ENCODE measurements at places on chromosomes 13 and 19. TPM values are rescaled to one million over a fixed set of nuclear protein-coding genes. Genes with fewer than 3 reads are reported as not detected.

GRCh38 chr13:112783135-112783977 is 93.5 kb downstream of the ATP11A start:
- peak; percentile 77 for DNase-seq

DNA sequence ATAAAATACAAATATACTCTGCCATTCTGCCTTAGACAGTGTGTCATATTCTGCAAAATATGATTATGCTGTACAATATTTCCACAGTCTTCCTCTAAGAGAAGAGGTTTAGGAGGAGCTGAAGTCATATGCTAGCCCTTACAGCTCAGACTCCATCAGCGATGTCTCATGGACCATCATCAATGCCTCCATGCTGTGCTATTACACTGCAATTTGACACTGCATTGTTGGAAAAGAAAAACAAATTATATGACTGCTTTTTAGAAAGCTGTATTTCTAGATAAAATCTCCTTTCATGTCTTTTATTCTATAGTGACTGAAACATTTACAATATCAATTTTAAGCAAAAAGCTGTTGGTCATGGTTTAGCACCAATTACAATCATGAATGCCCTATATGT is 1089.4 kb upstream of the MIR17HG start:
- no peak for DNase-seq

DNA sequence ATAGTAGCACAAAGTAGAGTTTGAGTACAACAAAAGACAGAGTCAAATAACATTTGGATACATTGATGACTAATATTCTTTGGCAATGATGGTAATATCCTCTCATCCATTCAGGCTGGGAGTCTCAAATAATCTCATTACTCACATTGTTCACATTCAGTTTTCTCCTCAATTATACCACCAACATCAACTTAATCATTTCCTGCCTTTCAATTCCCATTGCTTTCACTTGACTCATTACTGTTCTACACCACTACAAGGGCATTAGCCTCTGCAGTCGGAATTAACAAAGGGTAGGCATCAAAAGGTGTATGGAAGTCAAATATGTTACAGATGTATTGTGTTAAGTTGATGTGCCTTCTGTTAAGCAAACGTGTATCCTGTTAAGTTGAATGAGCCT is 518.4 kb upstream of the SLITRK1 start:
- DNase-seq, result peak; percentile 86

DNA sequence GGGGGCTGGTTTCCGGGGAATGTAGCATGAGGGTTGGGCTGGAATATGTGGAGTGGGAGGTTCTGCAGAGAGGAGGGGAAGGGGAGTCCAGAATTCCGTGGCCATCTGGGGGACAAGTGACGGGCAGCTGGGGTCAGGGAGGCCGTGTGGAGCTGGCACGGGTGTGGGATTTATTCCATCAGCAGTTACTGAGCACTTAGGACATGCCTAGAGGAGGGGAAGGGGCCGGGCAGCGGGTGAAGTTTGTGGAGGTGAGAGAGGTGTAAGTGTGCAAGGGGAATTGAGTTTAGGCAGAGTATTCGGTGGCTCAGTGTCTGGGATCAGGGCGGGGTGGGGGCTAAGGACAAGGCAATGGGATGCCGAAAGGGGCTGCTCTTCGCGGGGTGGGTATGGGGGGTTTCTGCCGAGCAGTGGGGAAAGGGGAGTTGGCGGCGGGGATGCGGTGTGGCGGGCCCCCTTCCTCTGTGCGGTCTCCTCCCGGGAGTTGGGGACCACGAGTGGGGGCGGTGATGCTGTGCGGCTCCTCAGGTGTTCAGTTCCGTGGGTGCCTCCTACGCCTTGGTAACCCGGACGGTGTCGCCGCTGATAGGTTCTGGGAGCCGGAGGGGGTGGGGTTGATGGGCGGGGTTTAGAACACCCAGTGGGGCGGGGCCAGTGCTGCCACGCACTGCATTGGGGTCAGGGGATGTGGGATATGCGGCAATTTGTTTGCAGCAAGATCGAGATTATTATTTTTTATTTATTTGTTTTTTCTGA is 5.4 kb downstream of the CCDC61 start:
- DNase-seq, result no peak

DNA sequence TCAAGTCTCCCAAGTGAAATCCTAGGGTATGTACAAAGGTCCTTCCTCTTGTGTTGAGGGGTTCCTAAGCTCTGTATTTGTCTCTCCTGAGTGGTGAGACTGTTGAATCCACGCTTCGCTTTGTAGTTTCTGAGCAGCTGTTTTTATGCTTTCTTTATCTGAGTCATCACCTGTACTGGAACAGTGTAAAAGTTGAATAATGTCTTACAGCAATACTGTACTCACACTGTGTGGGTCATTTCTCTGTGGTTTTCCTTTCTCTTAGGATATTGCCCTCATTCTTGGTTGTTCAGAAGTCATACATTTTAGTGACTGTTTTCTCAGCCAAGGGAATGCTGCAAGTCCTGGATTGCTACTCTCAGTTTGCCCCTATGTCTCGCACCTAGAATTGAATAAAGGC is 1596.6 kb downstream of the SLITRK5 start:
- DNase-seq, result no peak

DNA sequence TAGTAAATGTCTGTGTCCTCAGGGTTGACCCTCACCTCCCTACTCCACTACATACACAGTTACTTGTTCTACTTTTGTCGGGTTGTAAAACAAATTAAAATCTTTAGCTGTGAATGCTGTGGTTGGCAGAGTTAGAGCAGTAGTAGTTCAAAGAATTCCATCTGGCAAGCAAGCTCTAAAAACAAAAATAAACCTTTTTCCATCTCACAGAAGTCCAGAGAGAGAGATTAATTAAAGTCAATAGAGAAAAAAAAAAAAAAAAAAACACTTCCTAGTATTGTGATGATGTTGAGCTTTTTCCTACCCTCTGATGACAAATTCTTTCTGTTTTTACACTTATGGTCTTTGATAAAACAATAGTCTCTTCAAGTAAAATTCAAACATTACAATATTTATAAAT is 338.4 kb downstream of the PCDH17 start:
- no peak for DNase-seq

DNA sequence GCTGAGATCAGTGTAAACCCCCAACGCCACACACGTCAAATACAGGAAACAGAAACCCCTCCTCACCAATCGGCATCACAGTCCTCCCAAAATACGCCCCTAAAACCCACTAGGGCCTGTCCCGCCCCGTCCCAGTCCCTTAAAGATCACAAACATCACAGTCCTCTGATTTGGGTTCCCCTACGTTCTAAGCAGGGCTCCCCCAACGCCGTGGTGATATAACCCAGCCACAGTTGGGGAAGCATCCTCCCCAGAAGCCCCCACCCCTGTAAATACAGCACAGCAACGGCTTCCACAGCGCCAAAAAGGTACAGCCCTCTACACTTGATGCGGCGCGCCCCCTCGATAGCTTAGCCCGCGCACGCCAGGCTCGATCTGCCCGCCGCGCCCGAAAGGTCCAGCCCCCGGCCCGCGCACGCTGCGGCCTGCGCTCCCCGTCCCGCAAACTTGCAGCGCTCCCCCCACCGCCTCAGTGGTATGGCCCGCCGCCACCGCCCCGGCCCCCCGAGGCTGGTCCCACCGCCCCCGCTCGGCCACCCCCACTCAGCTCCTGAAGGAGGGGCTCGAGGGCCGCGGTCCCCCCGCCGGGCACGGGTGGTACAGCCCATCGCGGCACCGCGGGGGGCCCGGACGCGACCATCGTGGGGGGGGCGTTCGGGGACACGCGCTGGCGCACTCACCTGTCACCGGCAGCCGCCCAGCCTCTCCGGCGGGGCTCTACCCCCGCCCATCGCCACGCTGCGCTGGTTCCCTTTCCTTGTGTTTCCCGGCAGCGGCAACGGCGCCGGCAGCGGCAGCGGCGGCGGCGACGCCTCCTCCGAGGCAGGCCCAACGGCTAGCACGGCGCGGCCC is at the start of gene AKT2:
TSS of gene AKT2 (minus strand) at position 845 of the 852 bp plus-strand sequence. CDS start 20,078 bp downstream, outside the sequence.
- peak; percentile 38 for DNase-seq

GRCh38 chr13:25860862-25861261 is 191.0 kb downstream of the SHISA2 start:
- DNase-seq, result peak; percentile 2

DNA sequence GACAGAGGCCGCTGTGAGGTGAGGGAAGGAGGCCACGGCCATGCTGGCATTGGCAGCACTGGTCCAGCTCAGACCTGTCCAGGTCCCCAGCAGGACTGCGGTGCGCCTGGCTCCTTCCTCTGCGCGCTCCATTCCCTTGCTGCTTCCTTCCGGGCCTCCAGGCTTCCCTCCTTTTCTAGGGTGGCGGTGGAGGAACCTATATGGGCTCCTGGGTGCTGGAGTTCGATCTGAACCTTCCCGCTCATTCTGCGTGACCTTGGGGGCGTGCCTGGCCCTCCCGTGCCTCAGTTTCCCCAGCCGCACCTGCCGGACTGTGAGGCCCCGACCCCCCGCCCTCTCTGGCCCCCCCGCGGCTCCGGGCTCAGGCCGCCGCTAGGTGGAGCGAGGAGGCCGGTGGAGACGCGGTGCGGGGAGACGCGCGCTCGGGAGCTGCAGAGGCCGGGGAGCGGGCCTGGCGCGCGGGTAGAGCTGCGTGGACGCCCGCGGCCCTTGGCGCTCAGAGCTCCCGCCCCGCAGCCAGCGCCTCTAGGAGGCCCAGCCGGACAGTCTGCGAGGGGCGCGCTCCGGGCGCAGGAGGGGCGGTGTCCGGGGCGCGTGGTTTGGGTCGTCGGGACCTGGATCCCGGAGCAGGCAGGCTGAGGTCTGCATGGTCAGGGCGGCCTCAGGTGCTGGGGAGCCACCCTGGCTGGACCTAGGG is 29.9 kb downstream of the EFNA2 start:
- peak; percentile 37 for DNase-seq

DNA sequence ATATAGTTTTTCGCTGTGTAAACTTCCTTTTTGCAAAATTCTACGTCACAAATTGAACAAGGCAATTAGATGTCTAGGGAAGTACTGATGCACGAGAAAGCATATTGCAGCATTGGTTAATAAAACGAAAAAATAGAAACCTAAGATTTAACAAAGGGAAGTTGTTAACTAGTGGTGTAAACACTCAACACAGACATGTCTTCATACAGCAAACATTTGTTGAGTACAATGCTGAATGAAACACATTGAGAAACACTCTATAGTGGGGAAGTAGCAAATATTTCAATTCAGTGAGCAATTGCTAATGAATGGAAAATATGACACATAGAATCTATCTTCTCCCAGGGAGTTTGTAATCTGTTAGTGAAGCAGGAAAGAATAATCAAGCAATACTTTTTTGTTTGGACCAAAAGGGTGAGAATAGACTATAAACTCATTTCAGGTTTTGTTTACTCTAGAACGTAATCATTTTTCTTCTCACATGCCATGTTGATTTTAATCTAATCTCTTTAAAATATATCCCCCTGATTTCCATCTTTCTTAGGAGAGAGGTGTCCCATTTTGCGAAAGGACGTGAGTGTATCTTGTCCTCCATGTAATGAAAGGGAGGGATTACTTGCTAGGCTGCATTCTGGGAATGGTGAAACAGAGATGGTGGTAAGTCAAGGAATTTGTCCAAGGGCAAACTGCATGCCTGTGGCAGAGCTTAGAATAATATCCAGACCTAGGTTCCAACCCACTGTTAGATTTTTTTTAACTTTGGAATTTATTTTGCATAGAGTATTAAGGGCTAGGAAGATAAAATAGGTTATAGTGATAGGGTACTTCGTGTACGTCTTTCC is 1.7 kb upstream of the ANKRD10 start:
- DNase-seq, result peak; percentile 72

DNA sequence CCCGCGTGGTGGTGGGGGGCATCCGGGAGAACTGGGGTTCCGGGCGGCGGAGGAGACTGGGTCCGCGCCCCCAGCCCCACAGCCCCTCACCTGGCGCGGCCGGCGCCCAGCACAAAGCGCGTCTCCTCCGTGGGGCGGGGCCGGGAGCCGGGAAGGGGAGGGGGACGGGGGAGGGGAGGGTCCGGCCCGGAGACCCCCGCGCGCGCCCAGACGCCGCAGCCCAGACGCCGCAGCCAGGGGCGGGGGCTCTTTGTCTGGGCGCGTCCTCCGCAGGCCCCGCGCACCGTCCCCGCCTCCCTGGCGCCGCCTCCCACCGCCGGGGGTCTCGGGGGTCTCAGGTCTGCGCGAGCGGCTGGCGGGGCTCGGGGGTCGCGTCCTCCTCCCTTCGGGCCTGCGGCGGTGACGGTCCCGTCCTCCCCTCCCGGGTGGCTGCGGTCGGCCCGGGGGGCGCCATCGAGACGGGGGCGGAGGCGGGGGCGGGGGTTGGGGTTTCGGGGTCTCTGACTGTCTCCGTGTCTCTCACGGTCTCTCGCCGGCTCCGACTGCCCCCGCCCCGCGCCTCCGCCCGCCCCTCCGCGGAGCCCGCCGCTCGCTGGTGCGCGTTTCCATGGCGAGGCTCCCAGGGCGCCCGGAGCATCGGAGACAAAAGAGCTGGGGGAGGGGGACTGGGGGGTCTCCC is at the start of gene PLPPR3:
TSS of gene PLPPR3 (minus strand) at position 131 of the 679 bp plus-strand sequence. CDS start 396 bp downstream, outside the sequence.
- no peak for DNase-seq

DNA sequence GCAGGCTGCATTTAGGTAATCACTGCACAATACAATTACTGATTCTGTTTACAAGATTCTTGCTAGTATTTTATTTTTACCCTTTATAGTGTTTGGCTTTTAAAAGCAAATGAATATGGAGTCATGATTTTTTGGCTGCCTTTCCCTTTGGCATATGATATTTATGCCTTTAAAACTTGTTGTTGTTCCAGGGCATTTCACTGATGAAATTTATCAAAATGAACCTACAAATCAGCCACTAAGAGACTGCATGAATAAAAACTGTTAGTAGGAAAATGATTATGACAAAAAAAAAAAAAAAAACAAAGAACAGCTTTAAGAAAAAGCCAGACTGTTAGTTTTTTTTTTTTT is 2.6 kb downstream of the CPB2 start:
- no peak for DNase-seq

DNA sequence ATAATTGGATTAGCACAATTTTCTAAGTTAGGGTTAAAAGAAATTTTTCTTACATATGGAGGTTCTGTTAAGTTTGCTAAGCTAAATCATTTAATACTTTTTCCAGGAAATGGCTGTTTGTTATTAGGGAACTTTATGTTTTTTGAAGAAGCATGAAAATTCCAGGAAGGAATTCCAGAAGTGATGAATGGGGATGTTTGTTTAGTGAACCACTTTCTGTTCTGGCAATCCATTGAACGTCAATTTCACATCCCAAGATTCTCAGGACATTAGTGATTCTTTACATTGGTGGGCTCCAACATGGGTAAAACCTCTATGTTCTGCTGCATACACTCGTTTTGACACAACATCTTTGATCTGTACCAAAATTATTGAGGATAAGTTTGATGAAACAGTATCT is 534.4 kb downstream of the IRS2 start:
- peak; percentile 23 for DNase-seq

GRCh38 chr13:59038824-59039223 is 1124.9 kb downstream of the DIAPH3 start:
- DNase-seq, result no peak

DNA sequence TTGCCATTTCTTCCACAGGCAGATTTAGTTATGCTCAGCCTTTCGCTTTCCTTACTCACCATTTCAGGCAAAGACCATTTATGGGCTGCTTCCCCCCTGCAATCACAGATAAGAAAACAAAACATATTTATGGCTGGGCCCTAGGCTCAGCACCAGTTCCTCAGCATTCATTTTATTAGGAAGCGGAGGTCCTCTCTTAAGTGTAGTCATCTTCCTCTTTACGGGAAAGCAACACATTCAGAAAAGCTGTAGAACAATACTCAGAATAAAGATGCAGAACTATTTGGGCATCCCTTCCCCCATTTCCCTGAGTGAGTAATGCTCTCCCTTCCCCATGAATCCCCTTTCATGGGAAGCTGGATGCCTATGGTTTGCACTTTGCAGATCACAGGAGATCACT is 27.9 kb downstream of the FLT1 start:
- no peak for DNase-seq

The LGALS7B gene
- total RNA-seq, result not detected

The TICAM1 gene
- total RNA-seq, result 3.2 TPM

The ZNF878 gene
- total RNA-seq, result not detected

The TEX101 gene
- total RNA-seq, result not detected

The NR1H2 gene
- 59.7 TPM for total RNA-seq

The UNC13A gene
- total RNA-seq, result 0.49 TPM

The ATP4B gene
- not detected for total RNA-seq

The NLRP9 gene
- not detected for total RNA-seq

Data from fibroblast of the aortic adventitia (primary cell).